Myocyte (in vitro differentiated cells): ENCODE measurements at places on chromosomes 5 and 9. TPM values are rescaled to one million over a fixed set of nuclear protein-coding genes. Genes with fewer than 3 reads are reported as not detected.

DNA sequence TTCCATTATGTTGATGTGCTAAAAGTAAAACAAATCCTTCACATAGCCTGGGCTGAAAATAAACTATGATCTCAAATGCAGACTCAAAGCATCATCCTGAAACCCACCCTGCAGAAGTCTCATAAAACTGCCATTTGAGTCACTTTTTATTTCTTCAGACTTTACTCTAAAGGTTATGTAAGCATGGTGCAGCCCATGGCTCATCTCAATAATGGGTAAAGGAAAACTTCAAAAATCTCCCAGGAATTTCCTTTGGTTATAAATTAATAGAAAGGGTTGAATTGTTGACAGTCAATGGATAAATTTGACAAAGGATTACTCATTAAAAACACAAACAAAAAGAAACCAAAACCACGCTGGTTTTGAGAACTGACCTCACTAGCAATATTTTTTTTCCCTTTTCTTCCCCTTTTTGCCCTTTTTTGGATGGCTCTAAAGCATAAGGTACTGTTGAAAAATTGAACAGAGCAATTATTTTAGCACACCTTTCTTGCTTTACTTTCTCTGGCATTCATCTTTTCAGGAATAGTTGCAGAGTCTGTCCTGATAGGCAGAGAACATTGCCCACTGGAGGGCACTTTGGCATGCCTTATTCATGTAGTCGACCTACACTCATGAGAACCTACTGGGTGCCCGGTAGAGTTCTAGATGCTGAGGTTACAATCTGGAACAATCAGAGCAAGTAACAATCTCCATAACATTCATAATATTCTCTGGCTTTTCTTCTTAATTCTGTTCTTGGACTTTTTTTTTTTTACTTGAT is 191.4 kb downstream of the TMEM167A start:
- no peak for DNase-seq

DNA sequence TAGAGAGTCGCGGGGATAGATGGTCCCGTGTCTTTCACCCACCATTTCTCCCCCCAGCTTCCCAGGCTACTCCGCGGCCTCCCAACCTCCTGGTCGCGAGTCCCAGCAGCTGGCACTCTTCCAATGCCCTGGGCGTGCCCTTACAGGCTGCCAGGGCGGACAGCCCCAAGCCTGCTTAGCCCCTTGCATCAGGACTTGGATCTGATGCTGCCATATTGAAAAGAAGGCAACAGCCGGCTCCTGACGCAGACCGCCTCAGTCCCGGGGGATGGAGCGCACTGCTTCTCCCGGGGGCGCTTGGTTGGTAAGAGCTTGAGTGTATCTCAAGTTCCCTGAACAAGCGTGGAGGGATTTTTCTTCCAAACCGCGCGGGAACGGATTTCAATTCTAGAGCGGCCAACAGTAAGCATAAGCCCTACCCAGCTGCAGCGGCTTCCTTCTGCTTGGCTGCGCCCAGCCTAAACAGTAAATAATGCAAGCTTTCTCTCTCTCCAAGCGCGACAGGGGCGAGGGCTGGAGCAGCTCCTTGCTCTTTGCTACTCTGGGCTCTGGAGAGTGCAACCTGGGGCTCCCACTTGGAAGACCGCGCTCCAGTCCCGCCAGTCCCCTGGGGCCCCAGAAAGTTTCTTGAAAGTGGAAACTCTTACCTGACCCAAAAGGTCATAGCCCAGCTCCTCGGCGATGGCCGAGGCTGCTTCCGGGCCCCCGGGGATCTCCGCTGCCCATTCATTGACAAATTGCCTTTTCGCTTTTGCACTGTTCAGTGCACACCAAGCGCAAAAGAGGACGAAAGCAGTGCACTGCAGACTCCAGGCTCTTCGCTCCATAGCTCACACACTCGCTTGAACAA is 607 bp downstream of the PCSK1 start:
- peak; percentile 15 for DNase-seq

GRCh38 chr9:85909390-85909789 is 31.6 kb upstream of the NAA35 start:
- no peak for DNase-seq

Gene SH3TC2
- 3.9 and 4.3 TPM in 2 replicates for total RNA-seq

Gene SLCO4C1
- 0.05 and 0.29 TPM in 2 replicates for total RNA-seq

Gene ADAMTSL1
- 21.2 and 32.6 TPM in 2 replicates for total RNA-seq

Gene HBEGF
- total RNA-seq = 10.1 and 10.2 TPM in 2 replicates

Gene GLRA1
- total RNA-seq = not detected in 2 replicates

Gene TMEM232
- total RNA-seq = 2.8 and 4.2 TPM in 2 replicates
